ENCODE measurements at places on chromosomes 1 and 21.

- peak; percentile 77 for DNase-seq
Observed at GRCh38 chr1:205351984-205352713, 4.6 kb downstream of the KLHDC8A start.

DNA sequence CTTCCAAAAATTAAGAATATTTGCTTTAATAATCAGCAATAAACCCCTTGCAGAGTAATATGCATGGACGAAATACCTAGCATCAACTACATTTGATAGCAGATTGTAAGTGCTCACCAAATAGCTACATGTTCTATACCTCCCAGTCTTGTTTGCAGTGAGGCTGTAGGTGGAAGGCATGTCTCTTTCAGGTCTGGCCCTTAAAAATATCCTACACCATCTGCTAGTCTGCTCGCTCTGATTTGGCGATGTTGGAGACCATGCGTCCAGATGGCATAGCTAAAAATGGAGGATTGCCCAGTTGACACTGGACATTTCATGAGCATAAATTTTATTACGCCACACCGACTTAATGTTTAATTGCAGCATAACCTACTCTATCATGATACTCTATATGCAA is 47.1 kb downstream of the SSX2IP start:
- no peak for DNase-seq

DNA sequence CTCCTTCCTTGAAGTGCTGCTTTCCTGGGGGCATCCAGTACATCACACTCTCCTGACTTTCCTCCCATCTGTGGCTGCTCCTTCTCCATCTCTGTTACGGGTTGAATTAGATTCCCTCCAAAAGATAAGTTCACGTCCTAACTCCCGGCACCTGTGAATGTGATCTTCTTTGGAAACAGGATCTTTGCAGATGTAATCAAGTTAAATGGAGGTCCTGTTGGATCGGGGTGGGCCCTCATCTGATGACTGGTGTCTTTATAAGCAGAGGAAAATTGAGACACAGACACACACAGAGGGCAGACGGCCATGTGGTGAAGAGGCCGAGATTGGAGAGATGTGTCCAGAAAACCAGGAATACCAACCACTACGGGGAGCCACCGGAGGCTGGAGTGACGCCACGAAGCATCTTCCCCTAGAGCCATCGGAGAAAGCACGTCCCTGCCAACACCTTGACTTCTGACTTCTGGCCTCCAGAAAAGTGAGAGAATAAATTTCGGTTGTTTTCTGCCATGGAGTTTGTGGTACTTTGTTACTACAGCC is 36.0 kb downstream of the ZBTB18 start:
- DNase-seq, result no peak

GRCh38 chr1:240210026-240210425 is 118.3 kb downstream of the FMN2 start:
- DNase-seq, result no peak

DNA sequence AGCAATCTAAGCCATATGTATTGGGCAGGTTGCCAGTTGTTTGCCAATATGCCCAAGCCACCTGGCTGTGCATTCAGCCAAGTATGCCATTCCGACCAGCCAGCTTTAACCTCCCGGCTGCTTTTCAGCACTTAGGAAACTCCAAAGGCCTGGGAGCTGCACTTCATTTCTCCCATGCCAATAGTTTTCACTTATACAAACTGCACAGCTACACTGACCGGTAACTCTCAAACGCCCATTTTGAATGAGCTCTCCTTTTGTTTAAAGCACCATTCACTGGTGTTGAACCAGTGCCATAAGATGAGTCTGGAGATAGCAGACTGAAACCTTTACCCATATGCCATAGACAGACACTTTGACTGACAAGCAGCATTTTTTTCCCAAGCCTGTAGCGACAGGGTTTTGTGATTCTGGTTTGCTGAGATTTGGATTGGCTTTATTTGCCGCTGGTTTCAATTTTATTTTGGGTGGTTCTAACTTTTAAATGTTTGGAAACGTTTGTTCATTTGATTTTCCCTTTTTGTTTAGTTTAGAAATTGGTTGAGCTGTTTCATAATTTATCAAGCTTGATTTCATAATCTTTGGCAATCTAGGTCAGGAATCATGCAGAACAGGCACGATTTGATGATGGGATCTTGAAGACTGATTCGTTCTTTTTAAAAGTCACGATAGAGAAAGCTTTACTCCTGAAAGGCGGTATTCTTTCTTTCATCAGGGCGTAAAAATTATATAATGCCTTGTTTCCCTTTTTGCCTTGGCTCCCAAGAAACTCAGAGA is 144.6 kb downstream of the NFIA start:
- DNase-seq, result no peak

GRCh38 chr21:38927776-38928175 is 122.0 kb downstream of the ETS2 start:
- no peak for DNase-seq

DNA sequence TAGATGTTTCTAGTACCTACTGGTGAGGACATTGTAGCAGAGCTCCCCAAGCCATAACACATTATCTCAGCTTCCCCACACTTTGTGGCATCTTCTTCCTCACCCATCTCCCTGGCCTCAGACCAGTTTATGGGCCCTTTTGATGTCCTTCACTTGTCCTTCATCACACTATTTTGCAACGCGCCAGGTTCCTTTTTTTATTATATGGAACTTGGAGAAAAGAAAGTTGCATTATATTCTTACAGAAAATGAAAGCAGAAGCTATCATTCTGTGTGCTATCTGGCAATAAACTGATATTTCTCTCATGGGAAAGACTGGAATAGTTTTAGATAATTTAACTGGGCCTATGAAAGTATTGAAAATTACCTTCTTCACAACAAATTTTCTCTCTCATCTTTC is 196.9 kb upstream of the ETV3 start:
- no peak for DNase-seq

- peak; percentile 92 for DNase-seq
Observed at GRCh38 chr1:91404151-91405012, at the start of gene HFM1. TSS of gene HFM1 (minus strand) at chr1:91404837. CDS start at chr1:91401082, 3,755 bp downstream.

- no peak for DNase-seq
Observed at GRCh38 chr21:34792504-34793089, 123.8 kb downstream of the CLIC6 start.

DNA sequence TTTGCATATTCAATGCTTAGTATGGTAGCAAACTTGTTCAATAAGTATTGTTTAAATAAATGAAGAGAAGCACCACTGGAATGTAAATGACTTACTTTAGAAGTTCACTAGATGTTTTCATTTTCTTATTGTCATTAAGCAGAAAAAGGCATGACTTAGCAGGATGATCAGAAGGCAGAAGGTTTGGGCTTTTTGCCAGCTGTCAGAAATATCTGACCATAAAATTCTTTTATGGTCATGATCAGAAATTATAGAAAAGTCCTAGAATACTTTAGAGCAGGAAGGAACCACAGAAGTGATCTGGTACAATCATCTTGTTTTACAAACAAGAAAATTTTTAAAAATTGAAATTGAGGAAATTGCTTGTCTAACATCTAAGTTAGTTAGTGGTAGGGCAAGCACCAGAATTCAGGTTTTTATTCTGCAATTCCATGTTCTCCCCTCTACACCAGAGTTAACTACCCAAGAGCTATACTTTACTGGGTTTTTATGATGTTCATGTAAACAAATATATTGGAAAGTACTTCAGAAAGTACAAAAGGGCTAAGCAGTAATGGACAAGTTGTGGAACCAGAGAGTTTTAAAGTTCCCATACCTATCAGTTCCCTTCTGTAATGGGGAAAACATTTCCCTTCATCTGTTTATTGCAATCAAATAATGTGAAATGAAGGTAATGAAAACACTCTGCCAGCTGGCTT is 10.1 kb downstream of the FMO5 start:
- DNase-seq, result no peak

DNA sequence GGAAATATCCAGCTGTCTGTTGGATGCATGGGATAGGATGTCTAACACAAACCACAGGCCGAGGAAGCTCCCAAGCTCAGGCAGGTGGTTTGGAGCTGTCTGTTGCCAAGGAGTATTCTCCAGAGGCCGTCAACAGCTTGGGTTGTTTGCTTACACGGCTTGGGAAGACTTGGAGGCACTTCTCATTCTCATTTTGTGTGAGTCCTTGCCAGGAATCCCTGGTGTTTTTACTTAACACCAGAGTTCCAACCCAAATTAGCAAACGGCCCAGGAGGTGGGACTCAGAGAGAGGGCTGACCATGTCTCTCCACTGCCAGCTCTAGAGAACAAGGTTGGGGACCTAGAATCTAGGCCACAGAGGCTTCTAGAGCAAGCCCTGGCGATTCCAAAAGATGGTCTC is 72.7 kb upstream of the FAM20B start:
- DNase-seq, result no peak

- no peak for DNase-seq
Observed at GRCh38 chr1:54399765-54400164, 6.4 kb downstream of the SSBP3 start.

GRCh38 chr1:213670692-213671023 is 317.1 kb upstream of the PROX1 start:
- DNase-seq, result no peak

DNA sequence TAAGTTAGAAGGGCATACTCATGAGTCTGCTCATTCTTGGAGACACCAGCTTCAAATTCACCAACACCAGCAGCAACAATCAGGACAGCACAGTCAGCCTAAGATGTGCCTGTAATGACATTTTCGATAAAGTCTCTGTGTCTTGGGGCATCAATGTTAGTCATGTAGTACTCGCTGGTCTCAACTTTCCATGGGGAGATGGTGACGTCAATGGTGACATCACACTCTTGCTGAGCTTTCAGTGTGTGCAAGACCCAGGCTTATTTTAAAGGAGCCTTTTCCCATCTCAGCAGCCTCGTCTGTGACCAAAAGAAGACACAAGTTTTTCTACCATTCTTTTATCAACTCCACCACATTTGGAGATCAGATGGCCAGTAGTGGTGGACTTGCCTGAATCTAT is 75.5 kb downstream of the SERINC2 start:
- DNase-seq, result no peak

- no peak for DNase-seq
Observed at GRCh38 chr1:214718724-214719123, 115.7 kb downstream of the CENPF start.

DNA sequence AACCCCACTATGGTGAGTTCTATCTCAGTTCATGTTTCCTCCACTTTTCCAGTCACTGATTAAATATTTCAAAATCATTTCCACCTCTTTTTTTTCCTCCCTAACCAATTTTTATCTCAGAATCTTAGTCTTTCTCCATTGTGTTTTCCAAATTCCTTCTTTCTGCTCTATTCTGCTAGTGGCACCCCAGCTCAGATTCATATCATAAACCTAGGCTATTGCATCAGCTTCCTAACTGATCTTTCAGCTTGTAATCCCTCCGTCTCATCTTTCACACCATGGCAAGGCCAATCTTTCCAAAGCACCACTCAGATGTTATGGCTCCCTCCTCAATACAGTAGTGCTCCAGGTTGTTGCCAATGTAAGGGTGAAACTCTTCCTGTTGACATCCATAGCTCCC is 631.9 kb downstream of the PLPP3 start:
- no peak for DNase-seq

- peak; percentile 94 for DNase-seq
Observed at GRCh38 chr1:202010180-202011015, at the start of gene ELF3. TSS of gene ELF3 (plus strand) at chr1:202010587. CDS start at chr1:202011137, 550 bp downstream.

DNA sequence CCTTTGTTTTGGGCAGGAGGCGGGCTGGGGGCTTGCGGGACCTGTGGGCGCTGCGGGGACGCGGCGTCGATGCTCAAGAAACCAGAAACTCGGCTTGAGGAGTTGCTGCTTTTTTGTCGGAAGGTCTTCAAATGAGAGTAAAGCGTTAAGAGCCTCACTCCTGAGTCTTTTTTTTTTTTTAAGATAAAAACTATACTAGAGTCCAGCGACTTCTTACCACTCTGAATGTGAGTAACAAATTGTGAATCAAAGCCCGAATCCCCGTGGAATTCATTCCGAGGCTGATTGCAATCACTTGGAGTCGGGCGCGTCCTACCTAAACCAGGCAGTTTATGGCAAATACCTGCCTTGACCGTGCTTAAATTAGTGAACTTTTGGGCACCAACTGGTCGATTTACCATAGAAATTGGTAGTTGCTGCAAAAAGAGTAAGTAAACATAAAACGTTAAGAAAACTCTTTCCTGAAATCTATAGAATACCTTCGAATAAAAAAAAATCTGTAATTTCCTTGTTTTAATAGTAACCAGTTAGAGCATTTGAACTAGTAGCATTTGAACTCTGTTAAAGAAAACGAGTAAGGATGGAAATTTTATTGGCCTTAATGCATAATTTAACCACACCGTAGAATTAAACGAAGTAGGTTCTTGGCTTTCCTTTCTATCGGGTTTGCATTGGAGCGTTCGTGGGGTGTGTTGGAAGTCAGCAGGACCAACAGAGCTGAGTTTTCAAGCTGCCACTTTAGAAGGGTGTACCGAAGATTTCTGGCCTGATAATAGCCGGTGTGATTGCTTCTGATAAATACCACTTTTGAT is 769 bp downstream of the GPSM2 start:
- peak; percentile 48 for DNase-seq

DNA sequence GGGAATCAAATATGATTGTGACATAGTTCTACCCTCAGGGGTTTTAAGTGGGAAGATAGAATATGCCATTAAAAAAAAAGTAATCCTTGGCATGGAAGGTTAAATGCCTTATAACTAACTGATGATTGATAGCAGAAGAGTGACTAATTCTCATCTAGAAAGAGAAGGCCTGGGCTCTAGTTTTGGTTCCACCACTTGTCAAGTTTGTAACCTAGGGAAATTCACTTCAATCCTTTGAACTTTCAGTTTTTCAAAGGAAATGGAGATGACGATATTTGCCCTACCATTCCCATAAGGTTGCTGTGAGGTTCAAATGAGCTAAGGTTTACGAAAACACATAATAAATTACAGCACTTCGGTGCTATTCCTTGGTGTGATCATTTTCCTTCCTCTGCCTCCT is 88.5 kb downstream of the GPR88 start:
- DNase-seq, result no peak

DNA sequence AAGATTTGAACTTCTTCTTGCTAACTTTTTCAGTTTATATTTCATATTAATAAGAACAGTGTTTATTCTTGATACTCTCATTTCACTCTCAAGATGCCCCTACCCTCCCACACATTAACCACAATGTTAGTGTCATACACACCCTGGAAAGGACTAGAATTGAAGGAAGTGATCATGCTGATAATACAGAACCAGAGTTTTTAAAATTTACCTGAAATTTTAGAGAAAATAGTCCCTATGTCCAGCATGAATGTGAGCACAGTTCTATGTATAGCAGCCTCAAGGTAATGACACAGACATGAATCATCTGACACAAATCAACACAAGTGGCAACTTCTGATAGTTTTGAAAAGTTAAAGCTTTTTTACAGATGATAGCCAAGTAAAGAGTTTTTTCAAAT is 26.0 kb downstream of the RGS1 start:
- no peak for DNase-seq

DNA sequence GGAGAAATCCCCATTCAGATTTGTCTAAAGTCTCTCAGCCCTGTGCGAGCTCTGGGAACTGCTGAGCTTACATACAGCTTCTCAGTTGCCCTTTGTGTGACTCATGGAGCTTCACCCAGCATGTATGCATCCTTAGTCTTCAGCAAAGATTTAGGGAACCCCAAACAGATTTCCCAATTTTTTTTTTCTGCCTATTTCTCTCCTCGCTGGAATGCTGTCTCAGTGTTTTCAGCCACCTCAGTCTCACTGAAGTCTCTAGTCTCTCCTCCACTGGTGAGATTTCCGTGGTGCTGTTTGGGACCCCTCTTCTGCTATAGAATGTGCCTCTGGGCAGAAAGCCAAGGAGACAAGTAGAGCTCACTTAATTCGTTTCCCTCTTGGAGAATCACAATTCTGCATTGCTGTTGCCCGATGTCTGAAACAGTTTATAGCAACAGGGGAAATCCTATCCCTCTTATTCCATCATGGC is 28.1 kb upstream of the TXLNA start:
- DNase-seq, result no peak

Data from NCI-H146 (cell line).